ENCODE measurements at places on chromosomes 7 and 10. TPM values are rescaled to one million over a fixed set of nuclear protein-coding genes. Genes with fewer than 3 reads are reported as not detected.

Gene LIPF
- not detected for total RNA-seq

- DNase-seq, result no peak
Observed at GRCh38 chr7:44465490-44465889, 25.0 kb downstream of the NUDCD3 start.

DNA sequence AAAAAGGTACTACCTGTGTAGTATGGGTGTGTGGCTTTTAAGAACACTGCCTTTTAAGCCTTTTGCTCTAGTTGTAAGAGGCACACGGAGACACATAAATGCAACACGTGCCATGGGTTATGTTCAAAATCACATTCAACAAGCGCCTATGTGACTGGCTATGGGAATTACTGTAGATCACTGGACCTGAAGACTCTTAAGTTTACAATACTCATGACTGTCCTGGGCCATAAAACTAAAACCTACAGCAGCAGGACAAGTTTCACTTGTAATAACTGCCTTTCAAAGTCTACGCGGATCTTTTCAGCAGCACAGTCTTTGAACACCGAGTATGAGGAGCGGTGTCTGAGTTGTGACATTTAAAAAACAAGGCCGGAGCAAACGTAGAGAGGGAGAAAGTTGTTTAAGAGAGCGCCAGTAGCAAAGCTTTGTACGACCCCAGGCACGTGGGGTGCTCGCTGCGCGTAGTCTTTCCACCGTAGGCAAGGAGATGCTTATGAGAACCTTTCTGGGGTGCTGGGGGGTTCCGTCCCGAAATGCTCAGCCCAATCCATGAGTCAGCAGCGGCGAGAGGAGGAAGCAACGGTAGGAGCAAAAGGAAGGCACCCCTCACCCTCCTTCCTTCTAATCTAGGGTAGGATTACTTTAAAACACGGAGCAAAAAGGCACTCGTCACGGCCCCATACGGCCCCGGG is 662 bp downstream of the DNAJC2 start:
- no peak for DNase-seq

DNA sequence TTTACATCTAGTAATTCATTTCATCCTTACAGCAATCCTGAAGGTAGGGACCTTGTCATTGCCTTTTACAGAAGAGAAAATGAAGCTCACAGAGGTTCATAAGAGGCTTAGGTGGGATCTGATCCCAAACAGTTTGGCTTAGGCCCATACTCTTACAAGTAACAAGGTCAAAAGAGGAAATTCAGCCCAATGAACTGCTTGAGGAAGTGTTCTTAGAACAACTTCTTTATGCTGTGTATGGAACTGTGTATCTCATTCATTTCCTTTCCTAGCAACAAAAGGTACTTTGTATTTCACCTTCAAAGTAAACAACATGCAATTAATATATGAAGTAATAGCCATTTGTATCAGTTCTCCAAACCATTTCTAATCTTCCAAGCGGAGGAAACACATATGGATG is 79.3 kb downstream of the AVL9 start:
- no peak for DNase-seq

DNA sequence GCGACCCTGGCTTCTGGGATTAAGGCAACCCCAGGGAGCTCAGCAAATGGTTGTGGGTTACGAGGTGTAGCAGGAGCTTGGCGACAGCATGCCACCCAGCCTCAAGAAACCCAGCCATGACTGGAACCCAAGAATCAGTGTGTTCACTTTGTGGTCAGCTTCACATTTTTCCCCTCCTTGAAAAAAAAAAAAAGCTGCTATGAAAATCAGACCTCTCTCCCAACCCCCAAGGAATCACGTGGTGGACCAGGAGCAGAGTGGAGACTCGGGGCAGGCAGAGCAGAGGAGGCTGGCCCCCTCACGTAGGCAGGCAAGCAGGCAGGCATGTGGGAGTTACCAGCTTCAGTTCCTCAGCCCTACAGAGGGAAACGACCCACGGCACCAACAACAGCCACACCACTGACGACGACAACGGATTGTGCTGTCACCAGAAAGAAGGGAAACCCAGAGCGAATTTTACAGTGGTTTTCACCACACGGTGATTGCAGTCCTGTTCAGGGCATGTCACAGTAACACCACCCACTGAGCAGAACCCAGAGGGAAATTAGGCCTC is 203.4 kb downstream of the SLC25A13 start:
- no peak for DNase-seq

Measured in H1 (cell line).